ENCODE measurements at places on chromosomes 7 and 10.

GRCh38 chr7:33070831-33071230, 8.3 kb upstream of the NT5C3A start:
- DNase-seq = no peak

- no peak for DNase-seq
Measured at GRCh38 chr7:158959021-158959717, 102.8 kb downstream of the DYNC2I1 start.

DNA sequence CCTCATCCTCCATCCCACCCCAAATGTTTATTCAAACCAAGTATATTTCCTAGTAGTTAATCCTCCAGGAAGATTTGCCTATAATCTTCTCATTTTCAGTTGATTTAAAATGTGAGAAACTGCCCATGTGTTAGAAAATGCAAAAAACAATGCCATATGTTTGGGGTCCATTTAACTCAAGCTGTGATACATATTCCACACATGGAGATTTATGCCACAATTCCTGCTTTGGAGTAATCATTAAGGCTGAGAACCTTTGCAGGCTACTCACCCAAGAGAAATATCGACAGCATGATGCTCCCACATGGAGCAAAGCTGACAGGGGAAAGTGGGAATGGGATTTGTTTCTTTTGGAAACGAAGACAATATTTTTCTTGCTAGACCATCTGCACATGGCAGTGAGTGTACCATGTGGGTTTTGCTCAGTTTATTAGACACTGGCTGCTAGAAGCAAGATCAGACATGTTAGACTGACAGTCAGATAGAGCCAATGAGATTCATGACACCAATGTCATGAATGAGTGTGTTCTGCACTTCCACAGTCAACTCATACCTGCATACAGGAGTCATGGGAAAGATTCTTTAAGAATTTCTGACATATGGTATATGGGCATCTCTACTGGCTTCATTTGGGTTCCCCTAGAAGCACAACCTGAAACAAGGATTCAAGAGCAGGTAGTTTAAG, 3.4 kb upstream of the GRM8 start:
- no peak for DNase-seq

GRCh38 chr10:100790761-100791208, 45.4 kb downstream of the PAX2 start:
- DNase-seq = no peak

DNA sequence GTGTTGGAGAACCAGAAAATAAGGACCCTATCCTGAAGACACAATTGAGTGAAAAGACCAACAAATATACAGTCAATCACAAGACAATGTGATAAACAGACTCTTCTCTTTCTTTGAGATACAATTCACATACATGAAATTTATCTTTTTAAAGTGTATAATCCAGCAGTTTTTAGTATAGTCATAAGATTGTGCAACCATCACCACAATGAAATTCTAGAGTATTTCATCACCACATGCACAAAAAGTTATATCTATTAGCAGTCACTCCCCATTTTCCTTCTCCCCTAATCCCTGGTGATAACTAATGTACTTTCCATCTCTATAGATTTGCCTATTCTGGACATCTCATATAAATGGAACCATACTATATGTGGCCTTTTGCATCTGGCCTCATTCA, 8.2 kb upstream of the SORBS1 start:
- no peak for DNase-seq

DNA sequence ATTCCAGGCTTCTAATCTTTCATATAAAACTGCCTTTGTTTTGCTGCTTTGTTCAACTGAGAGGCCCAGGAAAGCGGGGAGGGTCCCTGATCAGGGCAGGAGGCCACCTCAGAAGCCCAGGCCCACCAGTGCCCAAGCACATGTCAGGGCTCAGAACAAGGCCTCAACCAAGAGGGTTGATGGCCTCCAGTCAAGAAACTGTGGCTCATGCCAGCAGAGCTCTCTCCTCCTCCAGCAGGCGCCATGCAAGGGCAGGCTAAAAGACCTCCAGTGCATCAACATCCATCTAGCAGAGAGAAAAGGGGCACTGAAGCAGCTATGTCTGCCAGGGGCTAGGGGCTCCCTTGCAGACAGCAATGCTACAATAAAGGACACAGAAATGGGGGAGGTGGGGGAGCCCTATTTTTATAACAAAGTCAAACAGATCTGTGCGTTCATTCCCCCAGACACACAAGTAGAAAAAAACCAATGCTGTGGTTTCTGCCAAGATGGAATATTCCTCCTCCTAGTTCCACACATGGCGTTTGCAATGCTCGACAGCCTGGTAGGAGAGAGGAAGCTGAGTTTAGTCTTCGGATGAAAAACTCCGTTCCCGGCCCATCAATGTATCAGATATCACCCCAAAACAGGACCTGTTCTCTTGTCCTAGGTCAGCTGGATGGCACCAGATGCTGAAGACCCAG, 34.0 kb downstream of the PSAP start:
- no peak for DNase-seq

DNA sequence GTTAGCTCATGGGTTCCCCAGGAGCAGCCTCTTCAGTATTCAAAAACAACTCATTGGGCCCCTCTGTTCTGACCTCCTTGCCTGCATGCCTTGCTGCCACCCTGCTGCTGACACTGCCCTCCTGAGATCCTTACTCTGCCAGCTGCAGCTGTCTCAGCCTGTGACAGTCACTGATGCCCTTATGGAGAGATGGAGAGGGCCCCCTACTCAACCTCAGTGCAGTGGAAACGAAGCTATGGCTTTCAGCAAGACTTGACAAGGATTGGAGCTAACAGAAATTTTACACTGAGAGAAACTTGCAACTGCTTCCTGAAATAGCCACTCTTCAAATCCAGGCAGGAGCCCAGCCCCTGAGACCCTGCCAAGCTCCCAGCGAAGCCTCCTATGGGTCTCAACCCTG, 678.3 kb upstream of the C7orf33 start:
- no peak for DNase-seq

All from HAP-1 (cell line).